Astrocyte of the cerebellum (primary cell): ENCODE measurements at places on chromosomes 3 and 15.
A peak's percentile ranks its signal among the peaks of the same experiment; 100 is the strongest.

GRCh38 chr3:8848696-8849131, 79.3 kb upstream of the OXTR start:
- no peak for DNase-seq

- no peak for DNase-seq
These were observed 57.5 kb downstream of the CADPS start for GRCh38 chr3:62817678-62818077.

GRCh38 chr3:139110072-139110830, 65.6 kb upstream of the PRR23C start:
- DNase-seq: no peak

DNA sequence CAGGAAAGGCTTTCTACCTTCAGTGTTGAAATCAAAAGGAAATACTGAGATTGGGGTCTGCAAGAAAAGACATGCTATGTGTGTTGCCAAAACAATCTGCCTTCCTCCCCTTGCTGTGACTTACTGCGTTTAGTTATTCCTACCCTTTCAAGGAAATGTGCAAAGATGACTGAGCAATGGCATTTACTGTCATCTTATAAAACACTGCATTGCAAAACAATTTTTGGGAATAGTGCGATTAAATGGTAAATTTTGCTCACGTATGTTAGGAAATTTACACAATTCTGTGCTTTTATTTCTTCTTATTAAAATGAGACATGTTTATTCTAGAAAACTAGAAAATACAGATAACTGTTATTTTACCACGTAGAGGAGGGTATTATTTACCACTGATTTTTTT, 45.8 kb downstream of the PDE8A start:
- no peak for DNase-seq

- no peak for DNase-seq
These were observed 6.1 kb upstream of the HGD start for GRCh38 chr3:120688121-120688520.

GRCh38 chr15:81292523-81293001, 31.4 kb downstream of the STARD5 start:
- no peak for DNase-seq

- no peak for DNase-seq
These were observed 349.2 kb upstream of the MCTP2 start for GRCh38 chr15:93882141-93882540.

DNA sequence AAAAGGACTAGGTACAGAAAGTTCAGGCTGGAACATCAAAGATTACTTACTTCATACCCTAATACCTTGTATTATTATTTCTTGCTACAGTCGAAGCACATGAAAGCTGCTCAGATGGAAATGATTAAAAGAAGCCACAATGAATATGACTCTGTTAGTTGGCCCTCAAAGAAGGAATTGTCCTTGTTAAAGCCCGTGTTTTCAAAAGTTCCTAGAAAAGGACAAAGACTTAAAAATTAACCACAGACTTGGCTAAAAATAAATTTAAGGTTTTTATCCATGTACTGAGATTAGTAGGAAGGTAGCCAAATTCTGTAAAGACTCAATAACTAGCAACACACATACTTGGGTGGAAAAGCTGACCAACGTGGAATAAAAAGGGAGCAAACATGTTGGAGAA, 251.0 kb upstream of the RARB start:
- no peak for DNase-seq

- DNase-seq: peak; percentile 19
These were observed at the start of gene CCDC71 for GRCh38 chr3:49165771-49166751. TSS of gene CCDC71 (minus strand) at chr3:49166331. CDS start at chr3:49164208, 2,123 bp downstream.

DNA sequence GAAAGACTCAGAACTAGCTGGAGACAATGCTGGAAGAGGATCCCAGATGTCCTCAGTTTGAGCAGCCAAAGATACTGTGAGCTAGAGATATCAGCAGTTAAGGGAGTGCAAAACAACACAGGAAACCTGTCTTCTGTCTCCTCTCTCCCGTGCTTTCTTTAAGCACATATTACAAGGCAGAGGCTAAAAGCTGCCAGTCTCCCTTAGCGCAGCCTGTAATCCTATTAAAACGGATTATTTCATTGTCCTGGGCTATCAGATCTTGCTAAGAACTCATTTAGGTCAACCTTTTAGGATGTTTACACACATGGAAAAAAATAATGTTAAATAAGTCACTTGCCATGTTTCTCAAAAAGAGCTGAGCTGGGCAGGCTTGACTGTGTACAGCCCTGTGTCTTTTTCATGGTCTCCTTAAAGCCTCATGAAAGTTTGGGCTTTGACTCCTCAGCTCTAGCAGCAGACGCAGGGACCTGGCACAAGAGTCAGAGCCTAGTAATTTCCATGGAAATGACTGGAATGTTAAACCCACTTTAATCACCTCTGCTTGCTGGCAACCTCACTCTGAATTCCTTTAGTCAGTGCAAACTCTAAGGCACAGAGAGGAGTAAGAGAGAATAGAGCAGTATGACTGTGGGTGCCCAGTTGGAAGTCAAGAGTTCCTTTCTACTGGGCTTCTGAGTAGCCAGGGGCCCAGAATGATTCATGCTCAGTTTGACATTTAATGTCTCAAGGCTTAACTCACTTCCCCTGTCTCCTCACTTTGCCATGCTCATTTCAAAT, 491.9 kb downstream of the NTRK3 start:
- DNase-seq: peak; percentile 82

- no peak for DNase-seq
These were observed 41.2 kb downstream of the CCPG1 start for GRCh38 chr15:55366981-55367380.

- no peak for DNase-seq
These were observed 30.4 kb upstream of the TRPM1 start for GRCh38 chr15:31131853-31132375.
